Fibroblast of skin of abdomen (primary cell): ENCODE measurements at places on chromosomes 6 and 20.

DNA sequence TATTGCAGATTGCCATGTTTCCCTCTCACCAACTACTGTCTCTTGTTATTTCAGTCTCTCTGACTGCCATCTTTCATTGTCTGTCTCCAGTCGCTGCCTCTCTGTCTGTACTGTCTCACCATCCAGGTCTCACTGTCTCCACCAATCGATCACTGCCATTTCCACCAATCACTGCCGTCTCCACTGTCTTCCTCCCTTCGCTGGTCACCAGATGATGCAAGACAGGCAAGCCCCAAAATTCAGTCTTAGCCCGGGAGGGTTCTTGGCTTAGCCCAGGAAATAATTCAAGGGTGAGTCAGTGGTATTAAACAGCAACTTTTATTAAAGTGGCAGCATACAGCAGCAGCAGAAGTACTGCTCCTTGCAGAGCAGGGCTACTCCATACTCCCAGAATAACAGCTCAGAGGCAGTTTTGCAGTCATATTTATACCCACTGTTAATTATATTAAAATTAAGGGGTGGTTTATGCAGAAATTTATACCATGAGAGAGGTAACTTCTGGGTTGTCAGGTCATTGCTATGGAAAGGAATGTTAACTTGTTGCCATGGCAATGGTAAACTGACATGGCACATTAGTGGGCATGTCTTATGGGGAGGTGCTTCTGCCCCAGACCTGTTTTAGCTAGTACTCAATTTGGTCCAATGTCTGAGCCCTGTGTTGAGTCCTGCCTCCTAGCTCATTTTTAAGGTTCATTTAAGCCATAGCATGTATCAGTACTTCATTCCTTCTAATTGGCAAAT lies 23.0 kb upstream of the ECHDC1 start:
- DNase-seq: peak; percentile 98

- no peak for DNase-seq
These were observed 95.1 kb upstream of the MPC1 start for GRCh38 chr6:166477647-166478365.

- peak; percentile 20 for DNase-seq
These were observed 55.4 kb downstream of the GFOD1 start for GRCh38 chr6:13431861-13432465.

DNA sequence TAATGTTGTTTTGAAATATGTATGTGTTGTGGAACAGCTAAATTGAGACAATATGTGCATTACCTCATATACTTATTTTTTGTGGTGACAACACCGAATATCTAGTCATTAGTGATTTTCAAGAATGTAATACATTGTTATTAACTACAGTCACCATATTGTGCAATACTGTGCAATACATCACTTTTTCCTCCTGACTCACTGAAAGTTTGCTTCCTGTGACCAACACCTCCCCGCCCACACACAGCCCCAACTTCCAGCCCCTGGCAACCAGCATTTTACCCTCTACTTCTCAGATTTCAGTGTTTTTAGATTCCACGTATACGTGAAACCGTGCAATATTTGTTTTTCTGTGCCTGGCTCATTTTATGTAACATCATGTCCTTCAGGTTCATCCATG lies 627.9 kb downstream of the PRKN start:
- peak; percentile 94 for DNase-seq
